Stimulated activated CD8-positive, alpha-beta memory T cell treated with anti-CD3 and anti-CD28 coated beads, Interleukin-2, amount 100 ng/mL, for 1 hour (primary cell): ENCODE measurements at places on chromosomes 5 and 9.

DNA sequence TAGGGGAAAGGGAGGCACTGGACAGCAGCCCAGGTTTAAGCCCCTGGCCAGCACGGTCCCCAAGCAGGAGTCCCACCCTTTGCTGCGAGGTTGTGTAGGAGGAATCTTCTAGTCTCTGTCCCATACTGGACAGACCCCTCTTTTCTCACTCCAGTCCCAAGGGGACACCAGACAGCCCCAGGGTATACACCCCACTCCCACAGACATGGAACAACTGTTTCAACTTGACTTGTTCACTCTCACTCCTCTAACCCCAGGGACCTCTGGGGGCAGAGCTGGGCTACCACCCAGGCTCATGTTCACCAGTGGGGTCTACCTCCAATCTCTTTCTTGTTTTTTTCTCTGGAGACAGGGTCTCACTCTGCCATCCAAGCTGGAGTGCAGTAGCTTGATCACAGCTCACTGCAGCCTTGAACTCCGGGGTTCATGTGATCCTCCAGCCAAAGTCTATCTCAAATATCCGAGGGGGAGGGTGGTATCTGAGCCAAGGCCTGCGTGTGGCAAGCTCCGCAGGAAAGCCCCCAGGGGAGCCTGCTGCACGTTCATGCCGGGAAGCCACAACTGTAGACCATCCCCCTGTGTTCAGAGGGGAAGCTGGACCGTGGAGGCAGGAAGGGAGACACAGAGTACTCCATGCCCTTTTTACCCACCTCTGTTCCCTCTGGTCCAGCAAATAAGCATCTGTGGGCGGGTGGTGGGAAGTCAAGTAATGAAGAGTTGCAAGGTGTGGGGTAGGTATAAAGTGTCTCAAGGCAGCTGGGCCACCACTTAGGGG is 1.8 kb downstream of the PTGES2 start:
- DNase-seq, result no peak

- no peak for DNase-seq
Measured at GRCh38 chr5:77996943-77997342, 220.8 kb upstream of the TBCA start.

- DNase-seq, result no peak
Measured at GRCh38 chr9:72278959-72279358, 86.0 kb downstream of the ZFAND5 start.

GRCh38 chr5:89842531-89842930 is 567.0 kb downstream of the CETN3 start:
- DNase-seq, result no peak

DNA sequence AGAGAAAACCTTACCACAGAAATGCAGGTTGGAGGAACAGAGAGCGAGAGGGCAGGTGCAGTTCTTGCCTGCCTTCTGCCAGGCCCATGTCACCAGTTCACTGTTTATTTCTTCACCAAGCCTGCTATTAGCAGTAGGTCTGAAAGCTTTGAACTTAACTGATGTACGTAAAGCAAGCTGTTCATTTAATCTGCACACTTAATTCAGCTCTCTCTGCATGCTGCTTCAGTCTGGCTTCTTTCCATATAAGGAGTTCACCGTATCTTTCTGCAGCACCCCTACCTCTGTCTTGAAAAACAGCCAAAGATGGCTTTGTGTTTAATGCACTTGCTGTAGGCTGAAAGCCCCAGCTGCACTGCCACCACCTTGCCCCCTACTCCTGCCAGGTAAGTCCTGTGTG is 205.1 kb downstream of the RAB3C start:
- DNase-seq, result no peak

- DNase-seq, result no peak
Measured at GRCh38 chr5:101679816-101680215, 616.3 kb downstream of the SLCO4C1 start.

GRCh38 chr5:107604146-107604910 is 66.4 kb downstream of the EFNA5 start:
- no peak for DNase-seq

- DNase-seq, result no peak
Measured at GRCh38 chr9:87322840-87323635, 174.6 kb upstream of the DAPK1 start.

- DNase-seq, result no peak
Measured at GRCh38 chr5:153517241-153517611, 26.8 kb downstream of the GRIA1 start.

- no peak for DNase-seq
Measured at GRCh38 chr9:16236311-16236710, 634.2 kb downstream of the BNC2 start.

- DNase-seq, result no peak
Measured at GRCh38 chr9:14766299-14766698, 43.8 kb upstream of the CER1 start.

- no peak for DNase-seq
Measured at GRCh38 chr9:3650994-3651622, 125.3 kb upstream of the RFX3 start.

DNA sequence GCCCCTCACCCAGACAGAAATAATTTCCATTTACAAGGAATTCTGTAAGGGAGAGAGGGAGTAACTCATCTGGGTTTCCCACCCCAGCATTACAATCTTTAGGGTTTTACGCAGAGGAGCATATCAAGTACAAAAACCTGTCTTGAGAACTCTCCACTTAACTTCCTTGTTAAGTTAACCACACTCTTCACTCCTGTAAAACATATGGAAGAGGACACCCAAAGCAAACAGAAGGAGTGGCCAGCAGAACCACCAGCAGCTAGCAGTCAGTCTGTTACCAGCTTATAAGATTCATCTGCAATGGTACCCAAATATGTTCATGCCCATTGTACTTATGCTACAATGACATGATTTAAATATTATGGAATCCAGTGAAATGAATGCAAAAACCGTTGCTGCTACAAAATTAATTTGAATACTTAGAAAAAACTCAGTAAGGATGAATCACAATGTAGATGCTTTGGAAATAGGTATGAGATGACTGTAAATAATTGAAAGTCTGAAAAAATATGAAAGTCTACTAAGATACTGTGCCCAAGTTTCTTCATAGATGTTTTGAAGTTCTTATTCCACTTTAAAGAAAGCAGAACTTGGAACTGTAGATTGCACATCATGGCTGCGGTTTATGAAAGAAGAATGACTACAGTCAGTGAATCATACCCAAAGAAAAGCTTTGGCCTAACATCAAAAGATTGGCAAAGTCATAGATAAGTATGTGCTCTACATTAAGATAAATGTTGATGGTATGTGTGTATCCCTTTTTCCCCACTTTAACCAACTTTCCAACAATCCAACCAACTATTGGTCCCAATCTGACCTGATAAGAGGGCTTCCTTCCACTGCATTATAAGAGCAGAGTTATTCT is 233.6 kb downstream of the ACTL7B start:
- no peak for DNase-seq

DNA sequence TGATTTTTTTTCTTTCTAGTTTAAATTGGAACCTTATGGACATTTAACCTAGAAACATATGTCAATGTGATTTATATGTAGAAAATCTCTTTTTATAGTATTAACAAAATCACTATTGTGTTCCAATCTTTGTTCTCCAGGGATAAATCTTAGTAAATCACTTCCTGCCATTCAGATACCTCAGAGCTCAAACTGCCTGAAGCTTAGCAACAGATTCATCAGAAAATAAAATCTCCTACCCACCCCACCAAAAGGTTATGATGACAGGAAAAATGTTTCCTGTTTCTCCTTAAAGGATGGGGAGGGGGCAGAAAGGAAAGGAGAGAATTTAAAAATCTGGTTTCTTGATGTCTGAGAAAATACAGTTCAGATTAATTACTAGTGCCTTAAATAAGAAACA is 105.0 kb upstream of the TUT7 start:
- no peak for DNase-seq

DNA sequence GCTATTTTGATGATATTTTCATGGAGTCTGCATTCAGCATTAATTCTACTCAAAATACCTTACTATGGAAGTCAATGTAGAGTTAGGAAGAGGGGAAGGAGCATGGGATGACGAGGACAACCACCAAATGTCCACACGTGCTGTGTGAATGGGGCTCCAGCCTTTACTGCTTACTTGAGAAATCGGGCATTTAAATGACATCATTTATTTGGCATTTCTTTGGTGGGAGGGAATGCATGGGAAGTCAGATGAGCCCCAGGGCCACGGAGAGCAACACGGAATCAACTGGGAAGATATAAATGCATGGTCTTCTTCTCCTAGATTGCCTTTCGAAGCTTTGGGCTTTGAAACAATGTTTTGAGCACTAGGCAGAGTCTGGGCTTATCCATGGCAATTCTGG is 458.5 kb upstream of the KLF4 start:
- DNase-seq, result no peak

GRCh38 chr9:130999245-130999623 is 9.7 kb upstream of the LAMC3 start:
- no peak for DNase-seq

GRCh38 chr9:126218359-126219125 is 108.1 kb upstream of the MVB12B start:
- DNase-seq, result no peak

DNA sequence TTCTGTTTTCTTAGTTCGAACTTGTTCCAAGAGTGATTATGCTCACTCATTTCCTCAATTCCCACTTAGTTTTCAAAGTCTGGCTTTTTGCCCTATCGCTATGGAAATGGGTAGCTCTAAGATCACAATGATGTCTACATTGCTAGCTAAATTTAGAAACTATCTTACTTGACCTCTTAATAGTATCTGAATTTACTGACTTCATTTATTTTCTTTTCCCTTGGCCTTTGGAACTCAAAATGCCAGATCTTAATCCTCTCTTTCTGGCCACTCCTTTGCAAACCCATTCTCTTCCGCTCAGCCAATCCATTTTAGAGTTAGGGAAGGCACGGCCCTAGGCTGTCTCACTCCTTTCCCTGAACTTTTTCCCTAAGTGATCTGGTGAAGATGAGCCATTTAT is 137.0 kb downstream of the FER start:
- DNase-seq, result no peak
